ENCODE measurements at places on chromosomes 4 and X.

- DNase-seq: no peak
Observed at GRCh38 chrX:43278440-43278839, 377.7 kb upstream of the MAOA start.

DNA sequence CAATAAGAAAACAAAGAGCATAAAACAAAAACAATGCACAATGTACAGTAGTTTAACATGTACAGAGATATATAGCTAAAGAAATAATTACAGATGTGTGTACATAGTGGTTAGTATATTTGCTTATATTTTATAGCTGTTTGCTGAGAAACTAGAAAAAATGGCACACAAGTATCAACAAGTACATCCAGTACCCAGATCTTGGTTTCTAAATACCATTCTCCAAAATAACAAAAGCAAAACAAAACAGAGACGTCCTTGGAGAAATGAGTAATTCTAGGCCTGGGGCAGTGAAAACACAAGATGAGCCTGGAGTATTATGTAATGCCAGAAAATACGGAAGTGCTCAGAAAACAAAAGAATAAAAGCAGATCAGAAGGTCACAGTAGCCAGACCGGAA lies 189.6 kb downstream of the TMEM47 start:
- no peak for DNase-seq

- peak; percentile 1 for DNase-seq
Observed at GRCh38 chr4:95290702-95291101, 258.1 kb downstream of the UNC5C start.

- no peak for DNase-seq
Observed at GRCh38 chr4:93444860-93445259, 383.7 kb upstream of the ATOH1 start.

Measured in T-helper 1 cell (primary cell).